Dorsolateral prefrontal cortex (tissue), 122 donors: ENCODE measurements at places on chromosomes 1 and 21.

DNA sequence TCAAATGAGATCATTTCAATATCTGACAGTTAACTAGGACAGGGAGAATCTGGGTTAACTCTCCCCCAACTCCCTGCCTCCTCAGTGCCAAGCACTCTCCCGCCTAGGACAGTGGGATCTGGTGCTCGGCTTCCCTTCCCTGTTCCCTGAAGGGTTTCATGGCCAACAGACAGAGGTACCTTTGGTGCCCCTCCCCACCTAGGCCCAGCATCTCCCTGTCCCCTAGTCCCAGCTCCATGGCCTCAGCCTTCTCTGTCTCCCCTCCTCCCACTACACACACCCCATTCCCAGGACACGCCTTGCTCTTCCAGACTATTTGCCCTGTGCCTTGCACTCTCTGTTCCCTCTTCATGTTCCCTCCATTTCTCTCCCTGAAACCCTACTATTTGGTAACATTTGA is 77.1 kb downstream of the CD247 start:
- DNase-seq: no peak

DNA sequence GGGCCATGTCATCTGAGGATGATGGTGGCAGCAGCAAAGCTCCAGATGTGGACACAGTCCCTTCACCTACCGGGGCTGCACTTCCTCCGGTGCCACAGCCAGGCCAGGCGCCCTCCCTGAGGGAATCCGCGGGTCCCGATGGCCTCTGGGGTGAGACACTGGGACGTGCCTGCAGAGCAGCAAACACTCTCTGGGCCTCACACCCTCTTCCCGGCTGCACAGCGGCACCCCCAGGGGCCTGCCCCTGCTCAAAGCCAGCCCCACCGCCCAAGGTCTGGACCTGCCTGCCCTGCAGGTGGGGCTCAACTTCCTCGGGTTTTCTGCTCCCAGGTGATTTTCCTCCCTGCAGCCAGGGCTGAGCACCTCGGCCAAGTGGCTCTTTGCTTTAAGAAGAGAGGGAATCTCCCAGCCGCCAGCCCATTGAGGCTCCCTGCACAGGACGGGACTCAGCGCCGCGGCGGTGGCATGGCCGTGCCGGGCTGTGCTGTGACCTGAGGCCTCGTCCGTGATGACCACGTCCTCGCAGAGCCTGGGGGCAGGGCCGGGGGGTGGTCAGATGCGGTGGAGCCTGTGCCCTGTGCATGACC is 21.3 kb upstream of the COL18A1 start:
- no peak for DNase-seq

DNA sequence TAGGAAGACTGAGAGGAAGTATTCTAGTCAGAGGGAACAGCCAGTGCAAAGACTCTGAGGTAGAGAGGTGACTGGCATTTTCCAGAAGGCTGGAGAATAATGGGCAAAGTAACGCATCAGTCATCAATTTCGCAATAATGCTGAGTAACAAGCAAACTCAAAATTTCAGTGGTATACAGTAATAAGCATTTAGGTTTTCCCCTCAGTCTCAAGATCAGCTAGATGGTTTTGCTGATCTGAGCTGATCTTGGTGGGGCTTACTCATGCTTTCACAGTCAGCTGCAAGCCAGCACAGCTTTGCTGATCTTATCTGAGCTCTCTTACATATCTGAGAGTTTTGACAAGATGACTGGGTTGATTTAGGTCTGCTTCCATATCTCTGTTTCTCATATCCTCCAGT is 108.7 kb downstream of the TSEN15 start:
- DNase-seq: no peak

DNA sequence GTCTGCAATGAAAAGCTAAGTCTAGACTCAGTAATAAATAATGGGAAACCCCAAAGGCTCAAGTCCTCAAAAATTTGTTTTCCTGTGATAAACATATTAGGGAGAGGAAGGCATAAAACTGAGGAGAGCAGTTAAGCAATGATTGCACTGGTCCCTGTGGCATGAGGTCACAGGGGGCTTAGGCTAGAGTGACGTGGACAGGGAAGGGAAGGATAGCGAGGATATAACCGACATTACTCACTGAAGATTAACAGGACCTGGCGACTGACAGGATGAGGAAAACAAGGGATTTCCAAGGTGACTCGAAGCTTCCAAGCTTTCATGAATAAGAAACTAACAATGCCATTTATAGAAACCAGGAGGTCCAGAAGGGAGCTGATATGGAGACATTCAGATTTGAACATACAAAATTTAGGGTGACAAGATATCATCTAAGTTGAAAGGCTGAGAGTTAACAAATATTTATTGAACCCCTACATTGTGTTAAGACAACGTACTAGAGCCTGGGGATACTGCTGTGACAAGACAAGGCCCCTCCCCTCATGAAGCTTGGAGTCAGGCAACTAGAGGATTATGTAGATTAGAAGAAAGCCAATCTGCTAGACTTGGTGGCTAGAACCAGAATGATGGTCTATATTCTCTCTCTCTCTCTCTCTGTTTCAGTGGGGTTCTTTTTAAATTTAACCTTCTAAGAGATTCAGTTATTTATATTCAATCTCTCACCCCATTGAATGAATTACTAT is 33.2 kb upstream of the PKN2 start:
- DNase-seq: no peak

DNA sequence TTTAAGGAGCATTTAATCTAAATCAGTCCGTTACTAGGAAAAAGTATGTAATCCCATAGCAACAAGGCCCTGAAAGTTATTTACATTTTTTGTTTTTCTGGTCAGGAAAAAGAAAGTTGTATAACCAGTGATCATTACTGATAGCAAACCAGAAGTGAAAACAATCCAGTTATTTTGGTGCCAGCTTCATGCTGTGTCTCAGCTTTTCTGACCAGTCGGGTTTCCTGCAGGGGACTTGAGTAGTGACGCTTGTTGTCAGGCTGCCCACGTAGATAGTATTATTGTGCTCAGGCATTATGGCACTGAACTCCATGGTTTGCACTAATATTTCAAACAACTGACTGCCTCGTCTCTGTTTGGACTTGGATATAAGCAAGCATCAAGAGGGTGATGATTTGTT is 55.2 kb downstream of the SASS6 start:
- peak; percentile 11 for DNase-seq

- DNase-seq: no peak
Observed at GRCh38 chr21:43778469-43779335, 2.6 kb upstream of the CSTB start.

- no peak for DNase-seq
Observed at GRCh38 chr1:84366786-84367185, 31.5 kb upstream of the DNASE2B start.
